Panc1 (cell line): ENCODE measurements at places on chromosomes 3 and 15.

DNA sequence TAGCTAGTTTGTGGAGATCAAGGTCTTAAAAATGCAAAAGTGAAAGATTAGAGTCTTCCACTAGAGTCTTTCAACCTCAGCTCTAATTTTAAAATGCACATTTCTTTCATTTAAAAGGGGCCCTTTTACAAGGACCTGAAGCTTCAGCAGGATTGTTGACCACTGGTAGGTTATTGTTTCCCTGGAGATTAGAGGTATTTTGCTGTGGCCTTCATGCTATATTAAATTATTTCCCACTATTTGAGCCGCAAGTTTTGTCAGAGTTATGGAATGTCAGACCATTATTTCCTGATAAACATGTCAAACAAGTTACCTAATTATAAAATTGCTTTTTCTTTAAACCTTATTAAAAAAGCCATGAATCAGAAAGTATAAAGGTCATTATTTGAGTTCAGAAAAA is 103.1 kb upstream of the CCNL1 start:
- no peak for DNase-seq
- H3K27ac ChIP-seq = no peak overlapping the region
- H3K36me3 ChIP-seq = no peaks in the 10 kb centered on the region
- no peaks in the 10 kb centered on the region for H3K4me1 ChIP-seq
- no peak overlapping the region for H3K4me3 ChIP-seq

- peak overlapping the region; percentile 100 for H3K27ac ChIP-seq
- H3K36me3 ChIP-seq = peaks cover 14% of the 10 kb centered on the region; the same call in 1 of the 2 replicates
- peaks cover 100% of the 10 kb centered on the region for H3K4me1 ChIP-seq
- no peaks in the 10 kb centered on the region for H3K27me3 ChIP-seq
- DNase-seq = no peak
Observed at GRCh38 chr15:67091071-67091979, 25.9 kb downstream of the SMAD3 start.

DNA sequence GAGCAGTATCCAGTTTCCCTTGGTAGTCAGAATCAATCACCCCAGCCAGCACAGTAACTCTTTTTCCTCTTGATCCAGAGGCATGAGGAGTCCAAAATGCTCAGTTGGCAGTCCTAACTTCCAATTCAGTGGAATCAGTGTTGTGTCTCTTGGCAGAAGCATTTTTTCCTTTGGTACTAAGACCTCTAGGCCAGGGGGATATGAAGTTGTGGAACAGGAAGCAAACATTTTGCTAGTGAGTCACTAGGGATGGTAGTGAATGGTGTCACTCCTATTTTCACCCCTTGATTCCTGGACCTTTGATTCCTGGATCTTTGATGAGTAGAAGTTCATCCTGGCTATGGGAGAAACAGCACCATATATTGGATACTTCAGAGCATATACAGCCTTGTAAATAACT is 70.5 kb upstream of the ALDH1A3 start:
- H3K36me3 ChIP-seq = no peaks in the 10 kb centered on the region
- H3K4me1 ChIP-seq = no peaks in the 10 kb centered on the region
- H3K4me3 ChIP-seq = no peak overlapping the region
- DNase-seq = no peak
- H3K27ac ChIP-seq = no peak overlapping the region

DNA sequence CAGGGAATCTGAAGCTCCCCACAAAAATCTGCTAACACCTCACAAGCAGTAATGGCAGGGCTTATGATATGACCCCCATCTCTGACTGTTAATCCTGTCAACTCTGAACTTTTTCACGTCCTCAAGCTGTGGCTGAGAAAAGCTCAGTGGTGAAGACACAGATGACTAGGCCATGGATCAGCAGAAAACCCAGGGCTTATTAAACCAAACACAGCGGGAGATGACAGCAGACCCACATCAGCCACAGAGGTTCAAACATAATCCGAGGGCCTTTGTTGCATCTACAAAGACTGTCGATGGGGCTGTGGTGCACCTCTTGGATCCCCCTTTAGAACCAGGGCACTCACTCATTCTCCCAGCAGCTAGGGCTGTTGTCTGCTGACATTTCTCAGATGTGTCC is 50.4 kb downstream of the GLB1 start:
- no peaks in the 10 kb centered on the region for H3K27me3 ChIP-seq
- no peaks in the 10 kb centered on the region for H3K36me3 ChIP-seq
- no peaks in the 10 kb centered on the region for H3K4me1 ChIP-seq
- no peak for DNase-seq
- no peak overlapping the region for H3K27ac ChIP-seq
- H3K4me3 ChIP-seq = no peak overlapping the region

GRCh38 chr3:127746400-127747057 is 73.8 kb downstream of the ABTB1 start:
- H3K27me3 ChIP-seq = peaks cover 4% of the 10 kb centered on the region; the same call in 1 of the 2 replicates
- no peak overlapping the region for H3K27ac ChIP-seq
- no peaks in the 10 kb centered on the region for H3K4me1 ChIP-seq
- no peak for DNase-seq
- H3K36me3 ChIP-seq = no peaks in the 10 kb centered on the region

- H3K4me3 ChIP-seq = no peak overlapping the region
- no peaks in the 10 kb centered on the region for H3K36me3 ChIP-seq
- no peak for DNase-seq
- no peak overlapping the region for H3K27ac ChIP-seq
- no peaks in the 10 kb centered on the region; the same call in 1 of the 2 replicates for H3K27me3 ChIP-seq
- no peaks in the 10 kb centered on the region for H3K4me1 ChIP-seq
Observed at GRCh38 chr3:117619805-117620204, 910.2 kb downstream of the TUSC7 start.

GRCh38 chr15:48859426-48859825 is 18.5 kb upstream of the EID1 start:
- no peak for DNase-seq
- no peaks in the 10 kb centered on the region for H3K27me3 ChIP-seq
- H3K36me3 ChIP-seq = no peaks in the 10 kb centered on the region
- no peak overlapping the region for H3K4me3 ChIP-seq
- H3K27ac ChIP-seq = no peak overlapping the region
- peaks cover 4% of the 10 kb centered on the region; the same call in 1 of the 2 replicates for H3K4me1 ChIP-seq

DNA sequence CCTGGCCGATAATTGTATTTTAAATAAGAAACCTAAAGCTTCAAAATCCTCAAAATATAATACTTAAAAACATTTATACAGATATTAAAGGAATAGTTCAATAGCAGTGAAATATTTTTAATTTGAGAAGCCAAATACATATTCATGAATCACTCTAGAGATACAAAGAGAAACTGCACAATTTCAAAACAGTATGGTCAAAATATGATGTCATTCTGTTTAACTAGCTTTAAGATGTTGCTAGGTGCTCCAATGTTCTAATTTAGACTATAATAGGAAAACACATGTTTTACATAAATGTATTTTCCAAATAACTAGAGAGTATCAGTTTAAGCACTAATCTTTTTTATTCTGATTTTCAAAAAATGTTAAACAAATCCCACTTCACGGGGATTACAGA is 10.3 kb upstream of the NRROS start:
- H3K27ac ChIP-seq = peak overlapping the region; percentile 3; the same call in 1 of the 2 replicates
- DNase-seq = no peak
- H3K4me3 ChIP-seq = no peak overlapping the region
- H3K4me1 ChIP-seq = peaks cover 34% of the 10 kb centered on the region
- H3K36me3 ChIP-seq = no peaks in the 10 kb centered on the region
- H3K27me3 ChIP-seq = no peaks in the 10 kb centered on the region

- DNase-seq = no peak
- no peaks in the 10 kb centered on the region for H3K36me3 ChIP-seq
Observed at GRCh38 chr15:37106490-37107001, 6.2 kb upstream of the MEIS2 start.

- H3K27ac ChIP-seq = no peak overlapping the region
- H3K4me3 ChIP-seq = no peak overlapping the region
Observed at GRCh38 chr15:99508311-99508645, 57.5 kb upstream of the MEF2A start.

DNA sequence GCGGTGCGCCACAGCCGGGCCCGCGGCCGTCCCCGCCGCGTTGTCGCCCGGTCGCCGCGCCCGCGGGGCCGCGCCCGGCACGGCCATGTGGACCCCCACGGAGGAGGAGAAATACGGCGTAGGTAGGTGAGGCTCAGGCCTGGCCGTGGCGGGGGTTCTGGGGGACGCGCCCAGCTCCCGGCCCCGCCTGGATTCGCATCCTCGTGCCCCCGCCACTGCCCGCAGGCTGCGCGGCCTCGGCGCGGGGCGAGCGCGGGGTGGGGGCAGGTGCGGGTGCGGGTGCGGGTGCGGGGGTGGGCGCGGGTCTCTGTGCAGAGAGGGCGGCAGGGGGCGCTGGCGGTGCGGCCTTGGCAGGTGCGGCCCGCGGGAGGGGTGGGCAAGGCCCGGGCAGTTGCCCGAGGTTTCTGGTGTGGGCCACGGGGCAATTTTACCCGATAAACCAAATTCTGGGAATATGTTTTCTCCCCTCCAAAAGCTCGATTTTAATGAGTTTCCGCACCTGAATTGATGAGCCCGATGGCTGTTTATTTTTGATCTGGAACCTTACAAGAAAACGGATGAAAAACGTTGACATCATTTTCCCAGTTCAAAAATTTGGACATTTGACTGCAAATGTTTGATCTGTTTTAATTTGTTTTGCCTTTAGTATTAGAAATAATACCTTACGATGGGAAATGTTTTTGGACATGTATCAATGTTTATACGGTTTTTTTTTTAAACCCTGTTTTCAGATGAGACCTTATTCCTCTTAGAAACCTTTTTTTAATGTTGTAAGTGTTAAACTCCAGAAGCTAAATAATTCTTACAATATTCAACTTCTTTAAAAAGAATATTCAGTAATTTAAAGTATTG is 678 bp downstream of the DOCK3 start:
- H3K27ac ChIP-seq = no peak overlapping the region
- no peaks in the 10 kb centered on the region for H3K36me3 ChIP-seq
- DNase-seq = no peak
- peaks cover 24% of the 10 kb centered on the region for H3K27me3 ChIP-seq

DNA sequence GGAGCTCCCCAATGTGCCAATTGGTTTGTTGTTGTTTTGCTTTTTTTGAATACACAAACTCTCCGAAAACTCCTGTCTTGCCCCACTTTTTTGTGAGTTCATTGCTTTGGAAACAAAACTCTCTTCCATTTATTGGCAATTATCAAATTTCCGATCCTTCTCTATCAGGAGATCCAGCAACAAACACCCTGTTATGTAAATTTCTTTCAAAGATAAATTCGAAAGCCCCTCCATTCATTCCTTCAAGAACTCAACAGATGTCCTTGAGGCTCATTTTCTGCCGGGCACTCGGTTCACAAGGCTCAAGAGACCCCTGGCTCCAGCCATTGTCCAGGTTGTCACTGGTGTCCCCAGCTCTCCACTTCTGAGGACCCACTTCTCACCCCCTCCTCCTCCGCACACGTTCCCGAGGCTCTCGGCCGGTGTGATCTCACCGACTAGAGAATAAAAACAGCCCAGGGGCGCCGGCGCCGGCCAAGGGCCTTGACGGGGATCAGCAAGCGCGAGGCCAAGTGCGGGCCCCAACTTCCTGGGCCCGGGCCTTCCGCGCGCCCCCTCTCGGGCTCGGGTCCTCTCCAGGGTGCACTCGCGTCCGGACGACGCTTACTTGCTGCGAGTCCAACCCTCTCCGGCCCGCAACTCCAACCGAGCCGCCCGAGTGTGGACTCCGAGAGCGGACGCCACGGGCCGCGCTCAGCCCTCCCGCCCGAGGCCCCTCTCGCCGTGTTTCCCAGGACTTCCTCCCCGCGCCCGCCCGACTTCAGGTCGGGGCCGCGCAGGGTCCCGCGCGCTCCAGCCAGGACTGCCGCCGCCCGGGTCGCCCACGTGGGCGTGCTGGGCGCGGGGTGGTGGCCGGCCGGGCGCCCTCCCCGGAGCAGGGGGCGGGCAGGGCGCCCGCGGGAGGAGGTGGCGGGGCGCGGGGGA is 533 bp upstream of the SMAD3 start:
- peaks cover 12% of the 10 kb centered on the region for H3K36me3 ChIP-seq
- DNase-seq = no peak
- H3K4me1 ChIP-seq = peaks cover 31% of the 10 kb centered on the region
- peak overlapping the region; percentile 100 for H3K27ac ChIP-seq
- H3K27me3 ChIP-seq = no peaks in the 10 kb centered on the region

DNA sequence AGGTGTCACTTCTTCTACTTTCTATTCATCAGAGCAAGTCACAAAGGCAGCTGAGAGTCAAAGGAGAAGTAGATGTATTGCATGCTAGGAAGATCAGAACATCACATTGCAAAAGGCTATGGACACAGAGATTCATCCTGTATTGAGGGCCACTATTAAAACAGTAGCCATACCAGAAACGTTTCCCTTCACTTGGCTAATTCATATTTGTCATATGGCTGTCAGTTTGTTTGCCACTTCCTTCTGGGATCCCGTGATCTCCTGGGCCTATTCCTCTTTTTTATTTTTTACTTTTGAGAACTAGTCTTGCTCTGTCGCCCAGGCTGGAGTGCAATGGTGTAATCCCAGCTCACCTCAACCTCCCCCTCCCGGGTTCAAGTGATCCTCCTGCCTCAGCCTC is 184.0 kb upstream of the SATB1 start:
- H3K27me3 ChIP-seq = no peaks in the 10 kb centered on the region
- H3K4me1 ChIP-seq = no peaks in the 10 kb centered on the region
- H3K4me3 ChIP-seq = no peak overlapping the region
- no peak for DNase-seq
- no peaks in the 10 kb centered on the region for H3K36me3 ChIP-seq
- H3K27ac ChIP-seq = no peak overlapping the region

GRCh38 chr15:89177633-89178306 is 43.6 kb downstream of the RLBP1 start:
- no peak overlapping the region; the same call in none of the 2 replicates for H3K27ac ChIP-seq
- no peaks in the 10 kb centered on the region for H3K27me3 ChIP-seq
- peak; percentile 36 for DNase-seq
- H3K4me3 ChIP-seq = no peak overlapping the region

GRCh38 chr3:88101142-88101541 is 42.1 kb downstream of the ZNF654 start:
- H3K36me3 ChIP-seq = no peaks in the 10 kb centered on the region
- no peak overlapping the region for H3K4me3 ChIP-seq
- no peak for DNase-seq
- no peaks in the 10 kb centered on the region for H3K27me3 ChIP-seq

DNA sequence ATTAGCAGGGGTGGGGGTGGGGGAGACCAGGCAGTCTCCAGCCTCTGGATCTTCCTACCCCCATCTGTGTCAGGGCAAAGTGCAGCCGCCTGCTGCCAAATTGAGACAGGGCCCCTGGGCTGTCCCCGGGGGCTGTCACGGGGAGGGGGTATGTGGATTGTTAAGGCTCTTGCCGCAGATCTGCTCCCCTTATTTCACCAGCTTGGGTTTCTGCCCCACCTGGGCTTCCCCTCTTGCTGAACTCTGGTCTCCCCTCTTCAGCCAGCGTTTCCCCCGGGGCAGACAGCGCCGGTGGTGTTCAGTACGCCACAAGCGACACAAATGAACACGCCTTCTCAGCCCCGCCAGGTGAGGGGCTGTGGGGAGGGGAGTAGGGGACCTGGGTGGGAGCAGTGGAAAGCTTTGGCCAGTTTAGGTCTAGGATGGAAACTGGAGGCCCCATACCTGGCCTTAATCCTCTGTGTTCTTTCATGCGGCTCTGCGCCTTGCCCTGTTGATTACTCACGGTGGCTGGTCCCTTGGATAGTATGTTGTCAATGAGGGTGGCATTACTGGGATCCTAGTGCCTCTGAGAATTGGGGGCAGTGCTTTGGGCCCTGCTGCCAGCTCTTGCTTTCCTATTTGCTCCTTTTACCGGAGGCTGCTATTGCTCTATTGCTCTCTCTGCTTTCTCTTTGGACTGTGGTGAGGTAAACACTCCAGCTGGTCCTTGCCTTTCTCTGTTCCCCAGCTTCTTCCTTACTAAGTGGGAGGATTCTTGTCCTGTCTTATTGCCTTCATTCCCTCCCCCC is 1.7 kb downstream of the EIF4G1 start:
- H3K27me3 ChIP-seq = no peaks in the 10 kb centered on the region
- peak overlapping the region; percentile 91 for H3K4me3 ChIP-seq
- peak overlapping the region; percentile 94 for H3K27ac ChIP-seq
- no peak for DNase-seq
- H3K36me3 ChIP-seq = peaks cover 19% of the 10 kb centered on the region
- H3K4me1 ChIP-seq = peaks cover 44% of the 10 kb centered on the region
